Testis (tissue), 5 donors: ENCODE measurements at places on chromosomes 2 and 18.

- no peak for DNase-seq
Observed at GRCh38 chr2:96703021-96703751, 36.7 kb downstream of the LMAN2L start.

DNA sequence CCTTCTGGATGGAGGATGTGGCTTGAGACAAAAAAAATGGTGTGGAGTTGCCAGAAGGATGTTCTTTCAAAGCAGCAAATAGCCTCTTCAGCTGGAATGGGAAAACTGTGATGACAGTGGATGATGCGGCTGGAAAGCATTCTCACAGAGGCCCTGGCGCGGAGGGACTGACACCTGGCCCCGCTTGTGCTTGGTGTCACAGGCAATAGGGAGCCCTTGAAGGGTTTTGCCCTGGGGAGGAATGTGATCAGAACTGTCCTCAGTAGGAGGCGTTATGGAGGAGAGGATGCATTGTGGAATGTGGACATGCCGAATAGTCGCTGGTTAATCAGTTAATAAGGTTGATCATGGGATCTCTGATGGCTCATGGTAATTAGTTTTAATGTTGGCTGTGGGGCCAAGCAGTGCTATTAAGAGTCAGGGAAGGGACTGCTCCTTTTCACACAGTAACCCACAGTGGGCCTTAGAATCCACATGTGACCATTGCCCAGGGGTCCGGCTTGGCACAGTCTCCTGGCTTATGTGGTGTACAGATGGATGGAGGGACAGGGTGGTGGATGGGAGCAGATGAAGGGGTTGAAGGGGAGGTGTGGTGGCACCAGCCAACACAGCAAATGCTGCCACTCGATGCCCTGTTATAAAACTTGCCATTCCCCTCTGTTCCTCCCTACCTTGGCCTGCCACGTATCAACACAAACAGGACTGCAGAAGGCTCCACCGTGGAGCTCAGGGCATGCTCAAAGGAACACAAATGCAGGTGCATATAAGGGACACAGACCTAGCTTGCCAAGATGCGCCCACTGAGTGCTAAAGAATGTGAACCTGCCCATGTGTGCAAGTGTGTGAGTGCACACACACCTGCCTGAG, 71.7 kb downstream of the CIB4 start:
- DNase-seq = no peak

DNA sequence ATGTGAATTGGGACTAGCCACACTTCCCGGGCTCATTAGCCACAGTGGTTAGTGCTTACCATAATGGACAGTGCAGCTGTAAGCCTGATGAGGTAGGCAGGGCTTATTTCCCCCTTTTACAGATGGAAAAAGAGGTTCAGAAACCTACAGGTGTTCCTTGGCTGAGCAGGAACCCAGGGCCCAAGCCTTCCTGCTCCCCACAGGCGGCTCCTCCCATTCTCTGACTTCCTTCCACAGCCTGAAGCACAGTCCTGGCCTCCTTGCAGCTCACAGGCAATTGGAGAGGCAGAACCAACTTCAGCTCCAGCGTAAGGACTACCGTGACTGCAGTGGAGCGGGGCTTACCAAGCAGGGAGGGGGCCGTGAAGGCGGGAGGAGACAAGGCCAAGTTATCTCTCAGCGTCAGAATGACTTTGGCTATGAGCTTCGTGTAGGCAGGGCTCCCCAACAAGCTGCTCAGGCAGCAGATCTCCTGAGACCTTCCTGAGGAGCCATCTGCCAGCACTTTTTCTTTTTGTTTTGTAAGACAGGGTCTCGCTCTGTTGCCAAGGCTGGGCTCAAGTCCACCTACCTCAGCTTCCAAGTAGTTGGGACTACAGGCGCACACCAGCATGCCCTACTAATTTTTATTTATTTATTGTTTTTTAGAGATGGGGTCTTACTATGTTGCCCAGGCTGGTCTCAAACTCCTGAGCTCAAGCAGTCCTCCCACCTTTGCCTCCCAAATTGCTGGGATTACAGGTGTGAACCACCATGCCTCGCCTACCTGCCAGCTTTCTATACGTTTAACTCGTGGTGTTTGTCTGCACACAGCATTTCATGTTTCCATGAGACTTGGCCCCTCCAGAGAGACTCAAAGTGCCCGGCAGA, 34.2 kb upstream of the NT5DC4 start:
- DNase-seq = no peak

- DNase-seq = no peak
Observed at GRCh38 chr18:9354256-9354655, 19.7 kb downstream of the TWSG1 start.

- DNase-seq = no peak
Observed at GRCh38 chr2:172282944-172283343, 144.4 kb upstream of the ITGA6 start.

DNA sequence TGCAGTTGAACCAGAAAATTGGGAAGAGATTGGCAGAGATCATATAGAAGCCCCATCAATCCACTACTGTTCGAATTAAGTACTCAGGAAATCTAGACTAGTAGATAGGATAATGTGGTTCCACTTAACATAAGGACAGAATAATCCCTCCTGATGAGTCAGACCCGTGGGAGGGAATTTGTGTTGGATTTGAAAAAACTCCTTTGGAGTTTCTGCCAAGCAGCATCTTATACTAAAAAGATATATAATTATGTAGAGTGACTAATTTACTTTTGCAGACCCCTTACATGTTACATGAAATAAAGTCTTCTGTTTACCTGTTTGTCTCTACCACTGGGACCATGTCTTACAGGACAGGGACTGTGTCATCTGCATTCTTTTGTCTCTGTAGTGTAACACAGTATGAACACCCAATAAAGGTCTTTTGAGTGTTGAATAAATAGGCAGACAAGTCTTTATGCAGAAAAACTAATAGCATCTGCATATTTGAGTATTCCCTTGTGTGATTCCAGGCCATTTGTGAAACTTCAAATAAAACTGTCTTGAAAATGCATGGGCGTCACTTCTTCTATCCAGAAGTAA, 122.6 kb upstream of the DNAJC10 start:
- no peak for DNase-seq

GRCh38 chr2:74066491-74067203, 81.1 kb downstream of the BOLA3 start:
- DNase-seq = no peak

DNA sequence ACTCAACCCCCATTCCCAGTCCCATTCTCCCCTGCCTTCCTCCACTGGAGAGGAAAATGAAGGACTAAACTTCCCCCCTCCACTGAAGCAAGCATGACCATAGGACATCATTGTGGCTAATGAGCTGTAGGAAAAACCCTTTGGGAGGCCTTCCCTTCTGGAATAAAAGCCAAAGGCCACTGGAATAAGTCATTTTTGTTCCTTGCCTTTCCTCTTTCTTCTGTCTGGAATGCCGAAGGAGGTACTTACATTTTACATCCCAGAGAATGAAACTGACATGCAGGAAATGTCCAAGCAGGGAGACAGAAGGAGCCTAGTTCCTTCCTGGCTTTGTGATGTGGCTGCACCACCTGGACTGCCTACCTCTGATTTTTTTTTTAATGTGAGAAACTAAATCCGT, 9.1 kb upstream of the PTPRM start:
- DNase-seq = no peak

- no peak for DNase-seq
Observed at GRCh38 chr2:36165132-36165531, 190.4 kb upstream of the CRIM1 start.

DNA sequence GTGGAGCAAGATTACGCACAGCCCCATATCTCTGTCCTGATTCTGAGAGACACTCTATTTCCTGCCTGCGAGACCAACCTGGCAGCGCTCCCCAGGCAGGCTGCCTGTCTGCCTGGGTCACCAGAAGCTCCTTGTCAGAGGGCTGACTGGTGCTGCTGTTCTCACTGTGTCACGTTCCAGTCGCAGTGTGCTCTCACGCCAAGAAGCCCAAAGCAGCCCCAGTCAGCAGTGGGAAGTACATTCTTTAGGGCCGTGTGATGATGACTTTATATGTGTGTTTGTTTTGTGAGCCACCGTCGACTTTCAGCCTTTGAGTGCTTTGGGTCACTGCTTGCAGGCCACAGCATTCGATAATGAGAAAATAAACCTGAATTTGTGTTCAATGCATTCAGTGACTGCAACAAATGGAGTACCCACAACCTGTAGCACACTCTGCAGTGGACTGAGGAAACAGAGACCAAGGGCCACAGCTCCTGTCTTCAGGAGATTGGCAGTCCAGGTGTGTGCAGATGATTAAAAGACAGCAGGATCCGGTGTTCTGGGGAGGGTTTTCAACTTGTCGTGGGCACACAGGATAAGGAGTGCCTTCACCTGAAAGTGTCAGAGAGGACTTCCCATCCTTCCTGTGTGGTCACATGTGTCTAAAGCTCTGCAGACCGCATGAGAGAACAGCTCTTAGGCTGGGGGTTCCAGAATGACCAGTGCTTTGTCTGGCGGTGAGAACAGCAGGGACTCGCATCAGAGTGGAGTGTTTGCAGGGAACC, 4.8 kb downstream of the TNFRSF11A start:
- DNase-seq = no peak

DNA sequence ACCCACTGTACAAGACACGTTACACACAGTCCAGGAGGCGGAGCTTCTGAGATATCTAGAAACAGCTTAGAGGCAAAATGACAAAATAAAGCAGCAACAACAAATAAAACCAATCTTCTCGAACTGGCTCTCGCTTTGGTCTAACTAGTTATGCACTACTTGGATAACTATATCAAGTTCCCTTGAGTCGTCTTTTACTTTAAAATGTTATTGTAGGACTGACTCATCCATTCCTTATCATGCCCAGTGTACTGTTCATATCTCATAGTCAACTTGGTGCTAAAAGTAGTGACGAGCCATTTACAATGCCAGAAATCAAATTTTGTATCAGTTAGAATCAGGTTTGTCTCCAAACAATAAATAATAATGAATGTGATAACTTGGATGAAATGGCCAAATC, 102.5 kb upstream of the SLC35G4 start:
- DNase-seq = no peak

- no peak for DNase-seq
Observed at GRCh38 chr2:163640542-163641193, 95.1 kb downstream of the FIGN start.

DNA sequence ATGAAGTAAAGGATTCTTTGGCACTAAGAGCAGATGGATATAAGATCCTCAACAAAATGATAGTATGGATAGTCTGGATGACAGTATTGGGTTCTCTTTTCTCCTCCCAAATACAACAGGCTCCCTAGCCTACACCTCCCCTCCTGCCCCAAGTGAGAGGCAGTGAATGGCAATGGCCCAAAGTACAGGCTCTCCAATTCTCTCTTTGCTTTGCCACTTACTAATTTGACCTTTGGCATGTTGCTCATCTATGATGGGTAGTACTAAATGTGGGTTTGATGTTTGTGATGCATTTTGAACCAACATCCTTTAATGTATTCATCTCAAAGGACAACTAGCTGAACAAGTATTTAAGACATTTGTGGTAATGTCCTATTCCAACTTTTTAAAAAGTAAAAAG, 65.9 kb downstream of the EIF5B start:
- no peak for DNase-seq

- no peak for DNase-seq
Observed at GRCh38 chr2:173982182-173982714, 17.1 kb upstream of the SP3 start.

GRCh38 chr2:101337877-101338276, 29.4 kb upstream of the RNF149 start:
- DNase-seq = no peak

DNA sequence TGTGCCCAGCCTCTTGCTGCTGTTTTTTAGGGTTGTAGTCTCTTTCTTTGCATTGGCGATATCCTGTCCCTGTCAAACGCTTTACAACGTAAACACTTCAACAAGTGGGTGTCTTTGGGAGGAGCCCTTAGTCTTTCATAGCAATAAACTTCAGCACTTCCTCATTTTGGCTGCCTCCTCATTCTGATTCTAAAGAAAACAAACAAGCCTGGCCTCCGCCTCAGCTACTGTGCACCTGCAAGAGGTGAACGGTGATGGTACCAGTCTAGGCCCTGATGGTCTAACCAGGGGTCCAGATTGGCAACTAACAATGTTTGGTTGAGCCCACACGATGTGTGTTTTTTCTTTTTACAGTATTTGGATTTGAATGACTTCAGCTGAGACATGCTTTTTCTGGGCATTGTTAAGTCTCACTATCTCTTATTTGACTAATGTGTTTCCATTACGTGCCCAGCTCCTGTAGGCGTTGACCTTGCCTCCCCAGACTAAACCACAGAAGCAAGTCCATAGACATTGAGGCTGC, 53.2 kb upstream of the CUL3 start:
- DNase-seq = peak; percentile 74

DNA sequence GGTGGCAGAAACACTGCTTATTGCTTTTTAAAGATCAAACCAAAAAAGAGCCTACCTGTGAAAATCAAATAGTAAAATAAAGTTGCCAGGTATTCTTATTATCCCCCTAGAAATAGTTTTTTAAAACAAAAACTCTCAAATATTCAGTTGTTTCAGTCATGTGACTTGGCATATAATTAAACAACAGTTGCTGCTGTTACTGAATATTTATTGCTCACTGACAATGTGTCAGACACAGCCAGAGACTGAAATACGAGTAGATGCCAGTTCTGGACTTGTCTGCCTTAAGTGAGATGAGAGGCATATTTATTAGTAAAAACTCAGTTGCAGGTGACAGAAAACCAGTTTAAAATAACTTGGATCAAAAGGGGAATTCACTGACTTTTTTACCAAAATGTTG, 106.0 kb upstream of the RAB12 start:
- no peak for DNase-seq

DNA sequence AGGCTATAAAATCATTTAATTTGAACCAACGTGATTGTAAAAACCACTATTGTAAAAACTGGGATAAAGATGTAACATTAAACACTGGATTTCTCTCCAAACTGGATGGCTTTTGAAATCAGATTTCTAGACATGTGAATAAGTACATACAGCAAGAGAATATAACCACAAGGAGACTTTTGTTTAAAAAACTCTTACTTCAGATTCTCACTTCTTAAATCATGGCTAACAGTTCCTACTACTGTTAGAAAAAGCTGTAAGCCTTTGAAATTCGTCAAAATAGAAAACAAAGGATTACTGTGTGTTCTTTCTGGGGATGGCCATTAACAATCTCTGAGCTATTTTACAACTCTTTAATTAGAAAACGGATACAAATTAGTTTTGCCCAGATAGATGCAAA, 39.4 kb upstream of the SH3BP4 start:
- no peak for DNase-seq

DNA sequence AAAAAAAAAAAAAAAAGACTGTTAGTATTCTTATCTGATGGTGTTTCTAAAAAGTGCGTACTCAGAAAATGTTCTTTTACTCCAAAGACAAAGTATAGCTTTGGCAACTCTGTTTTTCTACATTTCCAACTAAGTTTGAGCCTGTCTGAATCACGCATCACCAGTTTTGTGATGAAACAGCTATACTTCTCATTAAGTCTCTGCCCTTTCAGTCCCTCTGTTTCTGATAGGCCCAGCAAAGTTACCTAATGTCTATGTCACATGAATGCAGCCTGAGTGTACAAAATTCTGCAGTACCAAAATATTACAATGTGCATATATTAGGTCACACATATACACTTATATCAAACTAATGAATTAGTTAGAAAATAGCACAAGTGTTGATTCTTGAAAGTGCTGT, 22.4 kb downstream of the TWSG1 start:
- DNase-seq = no peak

GRCh38 chr2:174730698-174731018, 33.6 kb downstream of the CHRNA1 start:
- DNase-seq = no peak
